ENCODE measurements at places on chromosomes 6 and 20.

DNA sequence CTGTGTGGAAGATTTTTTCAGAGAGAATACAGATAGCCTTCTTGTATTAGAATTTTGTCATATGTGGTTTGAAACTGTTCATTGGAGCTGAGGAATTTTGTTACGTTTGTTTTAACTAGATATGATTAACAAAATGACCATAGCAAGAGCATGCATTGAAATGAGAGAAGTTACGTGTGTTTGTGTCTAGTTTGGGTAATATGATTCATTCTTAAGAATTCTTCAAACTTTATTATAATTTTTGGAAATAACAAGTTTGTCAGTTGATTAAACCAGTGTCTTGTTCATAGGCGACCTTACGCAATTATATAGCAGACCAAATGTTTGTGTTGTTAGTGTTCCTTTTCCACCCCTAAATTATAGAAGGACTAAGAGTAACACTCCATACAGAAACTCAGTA is 5.5 kb downstream of the GMNN start:
- no peak for DNase-seq

DNA sequence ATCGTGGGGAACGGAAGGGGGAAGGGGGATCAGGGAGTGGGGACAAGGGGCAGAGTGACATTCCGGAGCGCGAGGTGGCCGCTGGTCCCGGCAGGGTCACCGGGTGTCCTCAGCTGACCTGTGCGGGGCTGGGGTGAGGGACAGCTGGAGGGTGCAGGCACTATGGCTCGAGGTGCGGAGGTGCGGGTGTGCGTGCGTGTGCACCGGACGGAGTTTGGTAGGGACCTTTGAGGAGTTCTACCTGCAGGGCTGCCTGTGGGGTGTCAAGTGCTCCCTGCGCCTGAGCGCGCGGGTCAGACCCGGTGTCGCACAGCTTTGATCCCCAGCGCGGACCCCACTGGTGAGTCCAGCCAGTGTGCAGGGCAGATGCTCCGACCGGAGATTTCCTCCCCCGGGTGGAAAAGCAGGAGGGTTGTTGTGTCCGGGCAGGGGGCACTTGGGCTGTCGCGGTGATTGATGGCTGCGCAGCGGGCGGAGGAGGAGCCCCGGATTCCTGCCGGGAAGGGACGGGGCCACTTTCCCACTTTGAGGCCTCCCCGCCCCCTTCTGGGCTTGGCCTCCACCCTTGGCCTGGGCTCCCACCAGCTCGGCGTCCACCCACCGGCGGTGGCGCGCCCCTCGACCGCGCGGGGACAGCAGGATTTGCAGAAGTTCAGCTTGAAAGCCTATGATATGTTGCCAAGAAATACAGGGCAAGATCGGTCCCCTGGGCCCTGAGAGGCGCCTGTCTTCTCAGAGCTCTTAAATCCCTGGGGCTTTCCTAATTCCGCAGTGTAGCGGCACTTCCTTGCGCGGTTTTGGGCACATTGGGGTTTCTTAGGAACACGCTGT is 658 bp downstream of the RIN2 start:
- no peak for DNase-seq

DNA sequence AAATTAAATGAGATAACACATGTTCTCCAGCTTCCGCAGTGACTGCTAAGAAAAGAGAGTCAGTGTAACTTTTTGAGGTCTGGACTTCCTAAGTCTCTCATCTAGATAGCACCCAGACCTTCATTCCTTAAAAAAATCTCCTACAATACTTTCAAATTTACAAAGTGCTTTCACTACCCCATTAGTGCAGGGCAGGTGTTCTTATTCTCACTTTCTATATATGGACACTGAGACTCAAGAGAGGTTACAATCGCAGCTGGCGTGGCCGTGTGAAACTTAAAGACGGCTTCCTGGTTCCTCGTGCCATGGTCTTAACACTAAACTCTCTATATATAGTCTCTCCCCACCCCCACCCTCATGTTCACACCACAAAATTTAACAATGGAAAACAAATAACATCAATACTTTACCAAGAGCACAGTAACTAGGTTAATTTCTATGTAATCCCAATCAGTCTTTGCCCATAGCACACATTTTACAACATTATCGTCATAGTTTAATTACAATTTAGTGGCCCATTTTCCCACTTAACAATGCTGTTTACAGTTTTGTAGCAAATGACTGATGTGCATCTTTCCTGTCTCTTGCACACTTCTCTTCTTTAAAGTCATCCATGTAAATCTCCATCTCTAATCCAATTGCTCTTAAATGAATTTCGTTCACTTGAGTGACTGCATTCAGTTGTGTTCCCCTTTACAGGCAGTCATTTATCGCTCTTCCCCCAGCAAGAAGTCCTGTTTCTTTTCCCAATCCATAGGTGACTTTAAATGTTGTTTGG is 78.8 kb upstream of the ARID1B start:
- no peak for DNase-seq

DNA sequence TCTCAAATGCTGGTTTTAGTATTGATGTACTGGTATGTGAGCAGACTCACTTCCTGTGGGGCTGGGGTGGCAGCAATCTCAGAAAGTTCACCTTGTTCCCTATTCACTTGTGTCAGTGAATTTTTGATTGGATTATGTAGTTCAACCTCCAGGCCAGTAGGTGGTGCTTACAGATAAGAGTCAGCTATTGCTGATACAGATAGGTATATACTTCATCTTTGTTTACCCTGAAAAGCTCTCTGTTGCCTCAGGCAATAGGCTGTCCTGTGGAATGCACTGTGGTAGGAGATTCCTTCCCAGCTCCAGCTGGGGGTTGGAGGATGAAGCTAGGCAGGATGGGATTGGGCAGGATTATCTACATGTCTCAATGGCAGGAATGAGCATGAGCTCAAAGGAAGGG is 851.2 kb upstream of the EYS start:
- DNase-seq: no peak

GRCh38 chr6:27836783-27837624 is 75.2 kb downstream of the OR2B2 start:
- no peak for DNase-seq

- no peak for DNase-seq
These were observed 15.3 kb downstream of the HCK start for GRCh38 chr20:32067234-32067821.

- no peak for DNase-seq
These were observed 214.4 kb downstream of the ZNF217 start for GRCh38 chr20:53379014-53379832.

GRCh38 chr20:37537505-37537904 is 9.8 kb upstream of the BLCAP start:
- DNase-seq: no peak

- DNase-seq: no peak
These were observed 19.6 kb upstream of the SYNCRIP start for GRCh38 chr6:85662251-85662650.

GRCh38 chr6:156017838-156018237 is 562.2 kb upstream of the NOX3 start:
- DNase-seq: no peak

GRCh38 chr20:16709017-16709416 is 20.8 kb upstream of the SNRPB2 start:
- peak; percentile 15 for DNase-seq

GRCh38 chr6:15369838-15370237 is 124.0 kb downstream of the JARID2 start:
- no peak for DNase-seq

GRCh38 chr6:96621983-96622382 is 59.1 kb downstream of the FHL5 start:
- DNase-seq: no peak

DNA sequence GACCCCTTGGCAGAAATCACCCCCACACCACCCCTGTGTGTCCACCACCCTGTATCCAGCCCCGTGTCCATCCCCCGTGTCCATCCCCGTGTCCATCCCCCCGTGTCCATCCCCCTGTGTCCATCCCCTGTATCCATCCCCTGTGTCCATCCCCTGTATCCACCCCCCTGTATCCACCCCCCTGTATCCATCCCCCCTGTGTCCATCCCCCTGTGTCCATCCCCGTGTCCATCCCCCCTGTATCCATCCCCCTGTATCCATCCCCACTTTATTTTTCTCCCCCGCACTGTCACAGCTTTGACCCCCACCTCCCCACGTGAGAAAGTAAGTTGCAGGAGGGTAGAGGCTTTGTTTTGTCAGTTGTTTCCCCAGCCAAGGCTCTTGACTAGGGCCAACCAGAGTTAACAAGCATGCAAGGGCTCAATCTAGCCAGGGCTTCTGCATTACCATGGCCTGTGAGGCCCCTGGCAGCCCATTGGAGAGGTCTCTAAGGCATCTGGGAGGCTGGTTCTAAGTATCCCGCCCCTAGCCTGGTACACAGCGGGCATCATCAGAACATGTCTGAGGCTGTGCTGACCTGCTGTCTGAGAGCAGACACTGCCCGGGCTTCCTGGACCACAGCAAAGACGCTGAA is 18.1 kb upstream of the SIRPA start:
- peak; percentile 95 for DNase-seq

GRCh38 chr20:6909608-6910007 is 142.1 kb downstream of the BMP2 start:
- no peak for DNase-seq

DNA sequence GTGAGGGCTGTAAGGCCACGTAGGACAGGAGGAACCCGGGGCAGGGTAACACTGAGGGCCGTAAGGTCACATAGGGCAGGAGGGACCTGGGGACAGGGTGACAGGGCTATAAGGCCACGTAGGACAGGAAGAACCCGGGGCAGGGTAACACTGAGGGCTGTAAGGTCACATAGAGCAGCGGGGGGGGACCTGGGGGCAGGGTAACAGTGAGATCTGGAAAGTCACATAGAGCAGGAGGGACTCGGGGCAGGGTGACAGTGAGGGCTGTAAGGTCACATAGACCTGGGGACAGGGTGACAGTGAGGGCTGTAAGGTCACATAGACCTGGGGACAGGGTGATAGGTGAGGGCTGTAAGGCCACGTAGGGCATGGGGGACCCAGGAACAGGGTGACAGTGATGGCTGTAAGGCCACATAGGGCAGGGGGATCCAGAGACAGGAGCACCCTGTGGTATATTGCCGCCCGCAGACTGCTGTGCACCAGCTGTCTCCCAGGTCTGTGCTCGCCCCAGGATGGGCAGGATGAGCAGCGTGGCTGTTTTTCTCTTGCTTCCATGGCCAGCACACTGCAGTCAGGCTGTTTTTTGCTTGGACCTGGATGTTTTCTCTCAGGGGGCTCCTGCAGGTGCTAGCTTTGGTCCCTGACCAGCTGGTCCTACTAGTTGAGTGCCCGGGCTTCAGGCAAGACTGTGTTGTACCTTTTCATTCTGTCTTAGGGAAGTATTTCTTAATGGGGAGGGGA is 55.7 kb downstream of the SYTL3 start:
- no peak for DNase-seq

- no peak for DNase-seq
These were observed 15.2 kb upstream of the CST9L start for GRCh38 chr20:23583526-23583925.

GRCh38 chr20:50731930-50732690 is 730 bp downstream of the PARD6B start:
- no peak for DNase-seq

- DNase-seq: no peak
These were observed 359.3 kb downstream of the SYNE1 start for GRCh38 chr6:152277826-152278329.

DNA sequence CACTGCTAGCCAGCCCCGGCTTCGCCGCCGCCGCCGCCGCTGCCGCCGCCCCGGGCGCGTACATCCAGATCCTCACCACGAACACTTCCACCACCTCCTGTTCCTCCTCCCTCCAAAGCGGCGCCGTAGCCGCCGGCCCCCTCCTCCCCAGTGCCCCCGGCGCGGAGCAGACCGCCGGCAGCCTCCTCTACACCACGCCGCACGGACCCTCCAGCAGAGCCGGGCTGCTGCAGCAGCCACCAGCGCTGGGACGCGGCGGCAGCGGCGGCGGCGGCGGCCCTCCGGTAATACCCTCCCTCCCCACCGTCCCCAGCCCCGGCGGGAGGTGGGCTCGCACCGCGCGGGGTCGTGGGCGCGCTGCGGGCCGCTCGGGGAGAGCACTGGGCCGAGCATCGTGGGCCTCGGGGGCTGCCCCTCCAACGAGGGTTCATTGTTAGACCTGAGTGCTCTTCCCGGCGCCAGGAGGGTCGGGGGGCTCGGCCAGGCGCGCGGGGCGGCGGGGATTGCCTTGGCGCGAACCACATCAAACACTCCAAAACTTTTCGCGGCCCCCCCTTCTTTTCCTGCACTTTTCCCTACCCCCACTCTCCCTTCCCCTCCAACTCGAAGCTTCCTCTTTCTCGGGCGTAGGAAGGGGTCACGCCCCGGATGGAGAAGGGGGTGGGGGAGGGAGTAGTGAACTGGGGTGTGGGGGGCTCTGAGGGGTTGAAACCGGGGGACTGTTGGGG is 827 bp downstream of the E2F3 start:
- DNase-seq: no peak

GRCh38 chr6:111551521-111552231 is 54.0 kb downstream of the TRAF3IP2 start:
- no peak for DNase-seq

- no peak for DNase-seq
These were observed 17.6 kb downstream of the SLC18B1 start for GRCh38 chr6:132780770-132781371.

GRCh38 chr20:11072982-11073381 is 399.2 kb upstream of the JAG1 start:
- DNase-seq: no peak

- DNase-seq: no peak
These were observed 37.1 kb downstream of the TNFAIP3 start for GRCh38 chr6:137903933-137904821.

DNA sequence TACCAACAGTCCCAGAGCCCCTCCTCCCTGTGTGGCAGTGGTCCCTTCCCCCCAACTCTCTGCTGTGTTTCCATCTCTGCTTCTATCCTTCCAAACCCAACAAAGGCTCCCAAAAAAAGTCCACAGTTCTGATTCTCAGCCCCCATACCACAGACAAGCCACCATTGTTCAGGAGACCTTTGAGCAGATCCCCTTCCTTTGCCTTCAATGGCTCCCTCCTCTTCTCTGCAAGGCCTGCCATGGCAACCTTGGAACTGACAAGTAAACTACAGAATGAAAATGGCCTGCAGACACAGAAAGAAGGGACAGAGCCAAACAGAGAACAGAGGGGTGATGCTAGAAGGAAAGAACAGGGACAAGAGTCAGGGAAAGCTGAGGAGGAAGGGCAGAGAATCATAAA is 23.2 kb downstream of the OR2H2 start:
- no peak for DNase-seq

DNA sequence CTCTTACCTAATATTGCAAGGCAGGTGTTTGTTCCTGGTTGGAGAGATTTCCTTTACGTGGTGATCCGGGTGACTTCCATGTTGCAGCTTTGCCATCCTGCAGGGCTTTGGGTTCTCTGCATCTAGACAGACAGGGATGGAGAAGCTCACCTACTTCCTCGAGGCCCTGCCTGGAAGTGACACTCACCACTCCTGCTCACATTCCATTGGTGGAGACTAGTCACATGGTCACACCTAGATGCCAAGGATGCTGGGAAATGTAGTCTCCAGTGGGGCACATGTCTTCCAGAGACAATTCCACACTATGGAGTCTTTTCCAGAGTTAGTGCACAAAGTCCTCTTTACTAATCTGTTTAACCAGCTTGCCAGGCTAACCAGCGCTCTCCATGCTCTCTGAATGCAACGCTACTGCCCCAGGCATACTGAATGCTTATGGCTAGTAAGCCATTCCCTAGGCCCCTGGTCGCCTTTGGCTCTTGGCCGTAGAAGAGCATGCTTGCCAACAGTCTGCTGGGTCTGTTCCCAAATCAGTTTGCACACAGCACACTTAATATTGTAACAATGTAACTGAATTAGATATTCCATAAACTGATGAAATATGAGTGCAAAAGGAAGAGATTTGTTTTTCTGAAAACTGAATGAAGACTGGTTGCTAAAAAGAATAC is 6.7 kb upstream of the KCNK15 start:
- peak; percentile 48 for DNase-seq

- DNase-seq: no peak
These were observed 4.1 kb upstream of the TPD52L1 start for GRCh38 chr6:125149256-125150144.

GRCh38 chr6:44044940-44045671 is 82.1 kb downstream of the MRPL14 start:
- DNase-seq: no peak

Data from GM12891 (cell line).